ENCODE measurements at places on chromosomes 7 and 10.
A peak's percentile ranks its signal among the peaks of the same experiment; 100 is the strongest.

- no peak for DNase-seq
These were observed 54.7 kb downstream of the CHRM2 start for GRCh38 chr7:136923111-136923667.

DNA sequence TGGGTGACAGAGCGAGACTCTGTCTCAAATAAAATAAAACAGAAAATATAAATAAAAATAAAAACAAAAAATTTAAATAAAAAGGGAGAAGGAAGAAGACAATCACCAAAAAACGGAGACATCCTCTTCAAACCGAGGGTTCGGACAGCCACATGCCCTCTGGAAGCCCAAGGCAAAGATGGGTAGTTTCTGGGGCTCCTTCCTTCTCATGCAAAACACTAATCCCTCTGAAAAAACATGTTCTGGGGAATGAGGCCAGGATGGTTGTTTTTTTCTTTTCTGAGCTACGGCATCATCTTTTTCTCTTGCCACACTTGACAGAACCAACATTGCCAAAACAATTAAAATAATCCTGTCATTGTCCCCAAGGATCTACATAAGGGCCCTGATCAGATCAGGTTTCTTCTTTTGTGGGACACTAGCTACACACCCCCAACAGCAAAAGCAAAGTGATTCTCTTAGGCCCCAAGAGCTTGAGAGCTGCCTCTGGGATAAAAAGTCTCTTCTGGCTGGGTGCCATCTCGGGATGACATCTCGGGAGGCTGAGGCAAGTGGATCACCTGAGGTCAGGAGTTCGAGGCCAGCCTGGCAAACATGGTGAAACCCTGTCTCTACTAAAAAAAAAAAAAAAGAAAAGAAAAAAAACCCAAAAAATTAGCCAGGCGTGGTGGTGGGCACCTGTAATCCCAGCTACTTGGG lies 14.2 kb upstream of the POR start:
- DNase-seq = no peak

GRCh38 chr7:17952387-17952786 lies 12.1 kb upstream of the SNX13 start:
- DNase-seq = no peak

- peak; percentile 68 for DNase-seq
These were observed 7.6 kb upstream of the ORAI2 start for GRCh38 chr7:102425639-102426267.

DNA sequence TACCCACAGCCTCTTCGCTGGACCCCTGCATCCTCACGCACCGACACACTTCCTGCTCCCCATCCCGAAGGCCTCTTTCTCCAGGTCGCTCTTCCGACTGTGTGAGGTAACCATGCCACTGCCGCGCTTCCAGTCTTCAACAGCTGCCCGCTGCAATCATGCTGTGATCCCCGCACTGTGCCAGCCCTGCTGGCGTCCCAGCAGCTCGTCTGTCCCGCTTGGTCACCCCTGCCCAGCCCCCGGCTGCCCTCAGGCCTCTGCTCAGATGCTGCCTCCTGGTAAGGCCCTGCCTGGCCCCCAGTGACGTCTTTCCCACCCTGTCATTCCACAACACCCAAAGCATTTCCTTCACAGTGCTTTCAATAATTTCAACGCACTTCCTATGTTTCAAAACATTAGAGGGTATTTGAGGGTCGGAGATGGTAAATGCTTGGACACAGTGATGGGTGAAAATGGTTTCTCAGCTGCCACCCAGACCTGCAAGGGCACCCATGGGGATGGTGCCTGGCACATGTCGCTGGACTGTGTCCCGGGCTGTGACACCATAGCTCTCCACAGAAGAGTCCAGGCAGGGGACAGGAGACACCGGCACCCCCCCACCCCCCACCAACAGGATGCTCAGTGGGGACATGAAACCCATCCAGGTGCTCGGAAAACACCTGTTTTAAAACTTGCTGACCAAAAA lies 125.2 kb downstream of the MAD1L1 start:
- DNase-seq = no peak

GRCh38 chr7:142478479-142479220 lies 220.8 kb upstream of the PRSS58 start:
- DNase-seq = no peak

DNA sequence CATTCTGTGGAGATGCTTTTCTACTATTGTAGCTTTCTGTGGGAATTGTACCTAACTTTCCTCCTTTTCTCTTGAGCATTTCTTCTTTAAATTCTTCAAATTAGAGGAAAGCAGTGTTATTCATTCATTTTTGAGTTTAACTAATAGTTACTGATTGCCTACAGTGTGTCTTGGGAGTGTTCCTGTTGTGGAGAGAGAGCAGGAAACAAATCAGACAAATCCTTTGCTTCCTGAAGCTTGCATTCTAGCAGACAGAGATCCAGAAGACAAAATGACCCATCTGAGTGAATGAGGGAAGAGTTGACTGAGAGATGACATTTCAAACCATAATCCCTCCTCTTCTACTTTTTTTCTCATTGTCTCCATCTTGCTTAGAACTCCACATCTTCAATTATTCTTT lies 170.4 kb downstream of the SUGCT start:
- no peak for DNase-seq

GRCh38 chr7:16484453-16485158 lies 19.1 kb upstream of the SOSTDC1 start:
- no peak for DNase-seq

DNA sequence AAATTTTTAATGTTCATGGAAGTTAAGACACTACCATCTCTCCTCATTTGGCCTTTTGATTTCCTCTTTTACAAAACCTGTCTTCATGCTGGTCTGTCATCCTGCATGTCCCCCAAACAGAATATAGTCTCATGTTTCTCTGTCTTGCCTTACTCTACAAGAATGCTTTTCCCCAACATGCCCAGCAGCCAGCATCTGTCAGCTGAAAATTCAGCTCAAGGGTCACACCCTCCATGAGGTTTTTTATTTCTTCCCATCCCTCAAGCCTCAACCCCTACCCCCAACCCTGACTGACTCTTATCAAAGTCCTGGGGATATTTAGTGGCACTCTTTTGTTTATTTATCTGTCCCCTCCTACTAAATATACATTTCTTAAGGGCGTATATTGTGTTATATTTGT lies 202.0 kb downstream of the ANK3 start:
- DNase-seq = no peak

- no peak for DNase-seq
These were observed 20.4 kb downstream of the NPVF start for GRCh38 chr7:25207887-25208286.

GRCh38 chr7:129529643-129530042 lies 27.3 kb downstream of the SMKR1 start:
- no peak for DNase-seq

GRCh38 chr7:14754631-14755030 lies 147.9 kb downstream of the DGKB start:
- no peak for DNase-seq

- DNase-seq = no peak
These were observed 40.6 kb downstream of the NHLRC2 start for GRCh38 chr10:113895018-113895417.

DNA sequence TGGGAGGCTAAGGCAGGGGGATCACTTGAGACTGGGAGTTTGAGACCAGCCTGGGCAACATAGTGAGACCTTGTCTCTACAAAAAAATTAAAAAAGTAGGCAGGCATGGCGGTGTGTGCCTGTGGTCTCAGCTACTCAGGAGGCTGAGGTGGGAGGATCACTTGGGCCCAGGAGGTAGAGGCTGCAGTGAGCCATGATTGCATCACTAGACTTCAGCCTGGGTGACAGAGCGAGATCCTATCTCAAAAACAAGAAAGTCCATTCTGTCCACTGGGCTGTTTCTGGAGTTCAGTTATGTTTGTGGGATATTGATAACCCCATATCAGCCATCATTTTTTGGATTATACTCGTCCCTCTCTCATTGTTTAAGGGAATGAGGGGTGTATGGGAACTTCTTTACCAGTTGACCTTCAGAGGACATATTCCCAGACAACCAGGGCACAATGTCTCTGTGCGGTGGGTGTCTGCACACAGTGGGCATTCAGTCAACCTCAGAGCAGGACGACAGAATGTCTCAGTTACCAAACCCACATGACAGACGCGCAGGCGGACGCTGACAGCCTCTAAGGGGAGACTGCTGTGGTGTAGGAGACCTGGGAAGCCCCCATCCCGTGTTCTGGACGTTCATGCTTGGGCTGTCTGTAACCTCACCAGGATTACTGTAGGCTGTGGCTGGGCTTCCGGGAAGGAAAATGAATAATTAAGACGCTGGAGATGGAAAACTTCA lies 69.4 kb downstream of the CARD11 start:
- DNase-seq = no peak

GRCh38 chr10:5343092-5343491 lies 21.7 kb upstream of the UCN3 start:
- DNase-seq = no peak

- no peak for DNase-seq
These were observed 331.5 kb downstream of the PTEN start for GRCh38 chr10:88194961-88195367.

DNA sequence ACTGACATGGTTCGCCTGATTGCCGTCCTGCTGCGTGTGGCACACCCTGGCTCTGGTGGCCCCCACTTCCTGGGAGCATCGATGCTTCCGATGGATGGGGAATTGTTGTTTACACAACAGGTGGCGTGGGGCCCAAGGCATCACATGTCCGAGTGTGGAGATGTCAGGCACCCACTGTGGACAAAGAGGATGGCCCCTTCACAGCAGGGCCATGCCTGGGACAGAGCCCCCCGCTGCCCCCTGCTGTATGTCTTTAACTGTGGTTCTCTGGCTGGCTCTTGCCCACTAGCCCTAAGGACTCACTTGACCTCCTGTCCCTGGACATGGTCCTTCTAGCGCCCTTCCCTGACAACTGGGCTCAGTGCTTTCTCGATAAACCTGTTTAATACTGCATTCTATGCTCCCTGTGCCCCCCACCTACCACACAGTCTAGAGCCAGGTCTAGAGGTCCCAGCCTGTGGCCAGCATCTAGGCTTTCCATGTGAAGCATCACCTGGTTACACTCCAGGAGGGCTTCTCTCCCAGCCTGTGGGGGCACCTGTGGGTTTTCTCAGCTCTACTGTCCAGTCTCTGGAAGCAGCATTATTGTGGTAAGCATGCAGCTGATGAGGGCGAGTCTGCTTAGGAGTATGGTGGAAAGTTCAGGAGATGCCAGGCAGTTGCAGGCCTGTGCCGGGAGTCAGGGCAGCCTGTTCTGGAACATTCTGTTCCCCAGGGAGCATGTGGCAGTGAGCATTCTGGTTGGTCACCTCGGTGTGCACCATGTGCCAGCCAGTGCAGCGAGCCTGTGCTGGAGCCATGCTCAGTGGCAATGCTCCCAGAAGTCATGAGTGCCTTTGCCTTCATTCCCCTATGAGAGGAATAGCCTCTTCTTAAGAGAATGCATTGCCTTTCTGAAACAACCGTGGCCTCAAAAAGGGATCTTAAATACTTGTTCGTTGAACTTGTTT lies 10.4 kb downstream of the ADCY1 start:
- DNase-seq = no peak

DNA sequence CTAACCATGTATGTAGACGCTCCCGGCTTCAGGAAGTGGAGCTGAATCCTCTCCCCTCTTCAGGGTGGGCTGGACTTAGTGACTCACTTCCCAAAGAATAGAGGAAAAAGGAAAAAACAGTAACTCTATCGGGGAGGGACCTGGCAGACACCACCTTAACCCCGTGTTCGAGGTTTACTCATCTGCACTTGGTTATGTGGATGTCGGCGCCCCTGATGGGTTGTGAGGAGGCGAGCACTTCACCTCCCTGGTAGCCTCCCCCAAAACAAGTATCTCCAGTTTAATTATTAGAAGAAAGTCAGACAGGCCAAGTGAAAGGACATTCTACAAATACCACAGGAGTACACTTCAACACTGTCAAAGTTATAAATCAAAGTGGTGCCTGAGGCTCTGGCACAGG lies 559.7 kb downstream of the TCERG1L start:
- no peak for DNase-seq

DNA sequence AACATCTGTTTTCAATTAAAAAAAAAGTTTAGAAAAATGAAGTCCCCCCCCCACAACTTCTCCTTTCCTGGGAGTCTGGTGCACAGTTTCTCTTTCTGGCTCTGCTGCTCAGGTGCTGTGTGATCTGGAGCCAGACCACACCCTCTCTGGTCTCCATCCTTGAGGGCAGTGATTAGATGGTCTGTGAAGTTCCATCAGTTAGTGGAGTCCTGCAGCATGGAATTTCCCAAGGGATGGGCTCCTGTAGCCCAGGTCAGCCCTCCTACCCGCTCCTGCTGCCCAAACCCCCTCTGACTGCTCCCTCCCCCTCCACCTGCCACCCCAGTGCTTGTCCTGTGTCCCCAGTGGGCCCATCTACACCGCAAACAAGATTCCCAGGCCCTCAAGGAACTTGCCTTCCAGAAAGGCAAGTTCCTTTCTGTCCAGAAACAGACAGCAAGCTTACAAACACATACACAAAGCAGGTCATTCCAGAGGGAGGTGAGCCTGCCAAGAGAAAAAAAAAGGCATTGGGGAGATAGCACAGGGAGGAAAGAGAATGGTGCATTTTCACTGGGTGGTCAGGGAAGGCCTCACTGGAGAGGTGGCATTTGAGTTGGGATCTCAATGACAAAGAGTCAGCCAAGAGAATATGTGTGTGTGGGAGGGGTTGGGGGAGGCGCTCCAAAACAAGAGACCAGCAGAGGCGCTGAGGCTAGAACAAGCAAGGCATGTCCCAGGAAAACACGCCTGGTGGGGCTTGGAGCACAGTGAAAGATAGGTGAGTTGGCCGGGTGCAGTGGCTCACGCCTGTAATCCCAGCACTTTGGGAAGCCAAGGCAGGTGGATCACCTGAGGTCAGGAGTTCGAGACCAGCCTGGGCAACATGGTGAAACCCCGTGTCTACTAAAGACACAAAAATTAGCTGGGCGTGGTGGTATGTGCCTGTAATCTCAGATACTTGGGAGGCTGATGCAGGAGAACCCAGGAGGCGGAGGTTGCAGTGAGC lies 49.5 kb upstream of the SLC29A3 start:
- DNase-seq = no peak

GRCh38 chr10:34651416-34652195 lies 163.5 kb downstream of the PARD3 start:
- no peak for DNase-seq

DNA sequence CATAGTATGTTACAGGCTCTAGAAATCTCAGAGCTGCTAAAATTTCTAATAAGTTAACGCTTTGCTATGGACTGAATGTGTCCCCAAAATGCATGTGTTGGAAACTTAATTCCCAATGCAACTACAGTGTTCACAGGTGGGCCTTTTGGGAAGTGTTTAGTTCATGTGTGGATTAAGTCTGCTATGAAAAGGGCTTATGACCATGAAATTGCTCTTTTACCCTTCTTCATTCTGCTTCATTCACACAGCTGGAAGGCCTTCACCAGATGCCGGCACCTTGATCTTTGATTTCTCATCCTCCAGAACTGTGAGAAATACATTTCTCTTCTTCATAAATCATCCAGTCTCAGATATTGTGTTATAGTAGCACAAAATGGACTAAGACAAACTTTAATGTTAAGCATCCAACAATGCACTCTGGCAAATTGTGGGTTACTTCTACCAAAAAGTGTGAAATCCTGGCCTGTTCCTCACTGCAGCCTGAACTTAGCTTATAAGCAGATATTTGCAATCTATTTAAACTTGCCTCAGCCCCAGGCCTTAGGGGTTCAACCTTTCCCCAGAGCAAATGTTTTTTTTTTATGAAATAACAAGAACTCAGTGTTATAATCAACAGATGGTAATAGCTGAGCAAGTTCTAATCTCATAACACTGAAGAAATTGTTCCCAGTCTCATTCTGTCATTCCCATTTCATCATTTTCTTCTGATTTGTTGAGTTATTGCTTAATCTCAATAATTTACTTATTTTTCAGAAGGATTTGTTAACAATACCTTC lies 523.6 kb downstream of the KIF20B start:
- no peak for DNase-seq
